Activated T-cell treated with anti-CD3 and anti-CD28 coated beads, Interleukin-2, amount 50 U/mL, for 72 hours (primary cell): ENCODE measurements at places on chromosomes 1 and 21. TPM values are rescaled to one million over a fixed set of nuclear protein-coding genes. Genes with fewer than 3 reads are reported as not detected.

- no peak for DNase-seq
These were observed 15.3 kb downstream of the AKR7A3 start for GRCh38 chr1:19273106-19273843.

GRCh38 chr1:229065613-229066012 is 205.3 kb upstream of the RAB4A start:
- no peak for DNase-seq

GRCh38 chr21:34593423-34593822 is 21.5 kb downstream of the RCAN1 start:
- DNase-seq, result no peak

DNA sequence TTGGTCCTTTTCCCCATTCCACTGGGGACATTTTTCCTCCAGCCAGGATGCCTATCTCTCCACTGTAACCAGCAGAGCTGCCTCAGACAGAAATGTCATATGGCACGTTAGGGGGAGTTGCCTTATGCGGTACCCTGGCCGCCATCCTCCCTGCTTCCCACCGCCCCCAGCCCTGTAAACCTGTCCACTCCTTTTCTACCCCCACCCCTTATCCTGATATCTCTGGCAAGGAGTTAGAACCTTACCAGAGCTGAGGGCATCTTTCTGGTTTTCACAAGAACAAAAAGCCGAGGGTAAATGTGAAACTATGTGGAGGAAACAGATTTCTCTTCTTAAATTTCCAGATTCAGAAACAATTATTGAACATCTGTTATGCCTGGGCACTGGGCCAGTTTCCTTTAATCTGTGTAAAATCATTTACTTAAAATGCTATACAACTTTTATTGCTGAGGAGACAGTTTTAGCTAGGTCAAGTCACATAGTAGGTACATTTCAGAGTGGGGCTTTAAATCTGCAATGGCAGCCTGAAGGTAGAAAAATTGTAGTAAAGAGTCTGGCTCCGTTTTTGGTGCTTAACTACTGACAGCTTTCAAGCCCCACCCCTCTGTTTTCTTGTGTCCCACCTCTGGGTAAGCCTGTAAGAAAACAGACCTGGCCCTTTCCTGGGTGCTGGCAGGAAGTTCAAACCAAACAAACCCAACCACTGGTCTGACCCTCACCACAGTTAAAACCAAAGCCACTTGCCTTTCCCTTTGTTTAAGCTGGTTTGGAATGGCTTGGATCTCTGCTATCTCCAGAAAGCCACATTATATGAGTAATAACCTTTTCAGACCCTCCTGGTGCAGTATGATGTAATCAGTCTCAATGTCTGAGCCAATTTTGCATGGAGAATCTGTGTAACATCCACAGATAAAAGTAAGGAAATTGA is 319.0 kb downstream of the HHAT start:
- no peak for DNase-seq

DNA sequence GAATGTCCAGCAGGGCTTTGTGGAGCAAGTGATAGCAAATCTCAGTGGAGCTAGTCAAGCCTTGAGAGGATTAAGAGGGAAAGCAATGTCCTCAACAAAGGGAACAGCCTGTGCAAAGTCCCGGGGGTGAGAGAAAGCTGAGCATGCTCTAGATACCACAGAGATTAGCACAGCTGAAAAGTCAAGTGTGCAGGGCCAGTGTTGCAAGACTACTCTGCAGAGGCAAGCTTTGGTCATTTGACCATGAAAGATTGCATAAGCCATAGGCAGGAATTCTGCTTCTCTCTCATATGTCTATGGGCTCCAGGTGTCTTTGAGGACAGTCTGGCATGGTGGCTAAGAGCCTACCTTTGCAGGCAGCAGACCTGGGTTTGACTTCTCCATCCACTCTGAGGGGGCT is 181.0 kb upstream of the JUN start:
- no peak for DNase-seq

The FAM72B gene
- total RNA-seq, result 58.1 TPM

GRCh38 chr1:200867018-200867811 is 5.6 kb upstream of the GPR25 start:
- no peak for DNase-seq

The IGSF21 gene
- total RNA-seq, result not detected
